Stimulated activated CD8-positive, alpha-beta memory T cell treated with anti-CD3 and anti-CD28 coated beads, Interleukin-4, amount 100 ng/mL, for 1 hour (primary cell): ENCODE measurements at places on chromosomes 5 and 9.

- no peak for DNase-seq
Observed at GRCh38 chr9:14445946-14446345, 132.0 kb upstream of the NFIB start.

- no peak for DNase-seq
Observed at GRCh38 chr5:82164977-82165713, 113.0 kb downstream of the RPS23 start.

- no peak for DNase-seq
Observed at GRCh38 chr5:25009063-25009462, 364.3 kb upstream of the CDH10 start.

DNA sequence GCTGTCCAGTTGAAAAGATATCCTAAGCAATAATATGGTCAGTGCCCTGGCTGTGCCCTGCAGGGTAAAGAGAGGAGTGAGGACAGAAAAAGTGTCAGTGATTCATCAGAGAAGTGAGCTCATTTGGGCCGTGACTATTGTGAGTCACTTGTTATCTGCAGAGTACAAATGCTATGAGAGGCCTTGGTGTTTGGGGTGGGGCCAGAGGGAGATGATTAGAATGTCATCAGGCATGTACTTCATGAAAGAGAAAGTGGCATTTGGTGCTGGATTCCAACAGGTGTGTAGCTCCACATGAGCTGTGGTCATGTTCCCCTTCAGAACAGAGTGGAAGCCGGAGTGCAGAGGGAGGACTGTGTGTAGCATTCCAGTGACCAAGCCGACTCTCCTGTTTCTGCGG lies 174.1 kb downstream of the KDM4C start:
- DNase-seq: no peak

DNA sequence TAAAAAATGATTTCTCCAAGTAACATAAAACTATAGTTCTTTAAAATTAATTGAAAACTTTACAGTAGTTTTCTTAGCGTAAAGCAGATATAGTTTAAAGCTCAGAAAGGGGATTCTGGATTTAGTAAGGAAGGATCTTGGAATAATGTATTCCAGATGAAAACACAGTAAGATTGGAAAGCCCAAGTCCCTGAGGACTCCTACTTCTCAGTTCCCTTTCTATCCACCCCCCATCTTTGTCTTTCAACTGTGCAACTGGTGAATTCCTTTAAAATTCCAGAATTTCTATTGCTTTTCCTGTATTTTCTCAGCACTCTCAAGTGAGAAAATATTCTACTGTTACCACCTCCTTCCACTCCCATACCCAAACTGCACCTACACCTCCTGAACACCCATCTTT lies 184.5 kb upstream of the FBN2 start:
- no peak for DNase-seq

- no peak for DNase-seq
Observed at GRCh38 chr9:134066526-134066912, 1.3 kb downstream of the BRD3 start.

- no peak for DNase-seq
Observed at GRCh38 chr5:127685662-127686061, 17.5 kb upstream of the CCDC192 start.

DNA sequence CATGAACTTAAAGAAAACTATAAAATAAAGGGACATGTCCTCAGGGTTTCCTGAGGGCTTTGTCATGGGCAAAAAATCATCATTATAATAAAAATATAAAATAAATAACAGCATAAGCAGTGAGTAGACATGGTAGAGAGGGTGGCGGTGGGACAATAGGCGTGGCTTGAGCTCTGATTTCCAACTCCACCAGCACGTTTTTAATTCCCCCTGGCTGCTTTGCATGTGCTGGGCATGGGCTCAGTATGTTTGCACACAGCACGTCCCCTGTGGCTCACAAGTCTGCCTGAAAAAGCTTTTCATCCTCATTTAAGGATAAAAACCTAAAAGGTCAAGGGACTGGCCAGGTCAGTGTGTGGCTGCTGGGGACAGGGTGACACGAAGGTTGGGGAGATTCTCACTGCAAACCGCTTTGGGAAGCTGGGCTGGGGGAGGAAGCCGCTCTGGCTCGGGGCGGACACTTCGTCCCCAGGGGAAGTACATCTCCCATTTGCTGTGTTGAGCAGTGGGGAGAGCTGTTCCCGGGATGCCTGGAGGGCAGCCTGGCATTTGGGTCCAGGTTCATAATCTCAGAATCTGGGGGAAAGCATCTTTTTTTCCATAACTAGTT lies 32.6 kb downstream of the NKX2-5 start:
- no peak for DNase-seq

- DNase-seq: no peak
Observed at GRCh38 chr5:55372130-55372925, 64.5 kb downstream of the MTREX start.

DNA sequence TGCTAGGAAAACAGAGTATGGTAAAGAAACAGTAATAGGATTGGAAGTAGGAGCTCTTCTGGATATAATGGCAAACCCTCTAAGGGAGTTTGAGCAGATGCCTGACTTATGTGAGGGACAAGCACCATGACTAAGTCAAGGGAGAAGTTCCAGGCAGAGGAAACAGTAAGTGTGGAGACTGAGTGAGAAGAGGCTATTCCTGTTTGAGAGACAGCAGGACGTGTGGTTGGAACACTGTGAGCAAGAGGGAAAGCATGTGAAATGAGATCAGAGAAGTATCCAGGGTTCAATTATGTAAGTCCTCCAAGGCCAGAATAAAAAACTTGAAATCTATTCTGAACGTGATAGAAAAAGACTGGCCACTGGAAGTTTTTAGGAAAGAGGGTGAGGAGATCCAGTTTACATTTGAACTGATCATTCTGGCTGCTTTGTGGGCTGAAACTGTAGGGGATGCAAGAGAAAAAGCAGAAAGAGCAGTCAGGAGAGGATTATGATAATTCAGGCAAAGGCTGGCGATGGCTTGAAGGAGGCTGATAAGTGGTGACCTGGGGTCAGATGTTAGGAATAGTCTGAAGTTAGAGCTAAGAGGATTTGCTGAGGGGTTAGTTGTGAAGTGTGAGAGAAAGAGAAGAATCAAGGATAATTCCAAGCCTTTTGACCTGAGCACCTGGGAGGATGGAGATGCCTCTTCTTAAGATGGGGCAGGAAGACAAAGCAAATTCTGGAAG lies 19.2 kb downstream of the DMAC1 start:
- no peak for DNase-seq

GRCh38 chr9:104247899-104248460 lies 153.9 kb downstream of the SMC2 start:
- DNase-seq: no peak

DNA sequence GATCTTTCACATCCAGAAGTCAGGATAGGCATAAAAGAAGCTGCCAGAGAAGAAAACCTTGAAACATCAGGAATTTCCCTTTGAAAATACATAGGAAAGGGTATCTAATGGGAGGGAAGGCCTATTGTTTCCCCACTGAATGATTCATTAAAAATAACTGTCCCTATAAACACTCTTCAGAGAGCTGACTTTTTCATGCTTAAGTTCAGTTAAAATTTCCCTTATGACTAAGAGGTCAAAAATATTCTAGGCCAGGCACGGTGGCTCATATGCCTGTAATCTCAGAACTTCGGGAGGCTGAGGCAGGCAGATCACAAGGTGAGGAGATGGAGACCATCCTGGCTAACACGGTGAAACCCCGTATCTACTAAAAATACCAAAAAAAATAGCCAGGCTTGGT lies 499.5 kb downstream of the ENC1 start:
- DNase-seq: no peak

- no peak for DNase-seq
Observed at GRCh38 chr9:14148501-14149103, 165.3 kb downstream of the NFIB start.

- DNase-seq: no peak
Observed at GRCh38 chr9:136829981-136830885, 12.0 kb upstream of the AJM1 start.

DNA sequence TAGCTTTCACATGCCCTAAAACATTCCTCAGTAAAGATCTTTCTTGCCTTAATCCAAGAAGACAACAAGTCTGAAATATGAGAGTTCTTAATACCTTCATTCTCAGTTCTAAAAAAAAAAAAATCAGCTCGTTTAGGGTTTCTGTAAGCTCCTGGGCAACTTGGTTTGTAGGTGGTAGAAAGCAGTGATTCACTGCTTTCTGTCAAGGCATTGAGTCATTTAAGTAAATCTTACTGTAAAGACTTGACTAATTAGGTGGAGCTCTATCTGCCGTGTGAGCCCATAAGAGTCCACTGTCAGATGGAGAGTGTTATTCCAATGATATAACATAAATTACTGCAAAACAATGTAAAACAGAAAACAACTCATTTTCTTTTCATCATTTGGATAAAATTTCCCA lies 56.1 kb upstream of the MAST4 start:
- no peak for DNase-seq

DNA sequence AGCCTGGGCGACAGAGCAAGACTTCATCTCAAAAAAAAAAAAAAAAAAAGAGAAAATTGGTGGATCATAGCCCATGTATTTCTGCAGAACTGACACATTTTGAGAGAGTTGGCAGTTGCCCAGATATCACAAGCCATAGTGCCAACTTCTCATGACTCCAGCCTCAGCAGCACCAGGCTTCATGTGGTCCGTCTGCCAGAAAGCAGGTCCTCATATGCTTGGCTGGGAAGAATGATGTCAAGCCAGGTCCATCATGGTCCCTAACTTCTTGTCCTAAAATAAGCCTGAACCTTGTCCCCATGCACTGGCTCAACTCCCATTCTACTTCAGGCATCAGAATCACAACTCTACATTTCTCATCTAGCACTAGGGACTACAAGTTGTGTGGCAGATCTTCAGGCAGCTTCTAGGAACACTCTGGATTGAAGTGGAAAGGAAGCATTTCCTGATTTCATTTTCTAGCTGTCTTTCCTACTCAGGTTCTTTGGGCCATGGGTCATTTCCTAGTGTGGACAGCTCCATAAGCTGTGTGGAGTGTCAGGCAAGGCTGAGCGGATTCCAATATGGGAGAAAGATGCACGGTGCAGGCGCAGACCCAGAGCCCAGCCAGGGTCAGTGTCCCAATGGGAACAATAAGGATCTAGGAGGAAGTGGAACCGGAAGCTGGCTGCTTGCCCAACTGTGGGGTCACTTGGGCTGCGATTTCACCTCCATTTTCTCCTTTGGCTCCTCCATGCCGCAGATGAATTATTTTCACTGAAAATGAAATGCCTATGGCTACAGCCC lies 90.1 kb downstream of the LMNB1 start:
- DNase-seq: no peak

GRCh38 chr5:54895816-54896341 lies 89.5 kb downstream of the ESM1 start:
- DNase-seq: no peak

DNA sequence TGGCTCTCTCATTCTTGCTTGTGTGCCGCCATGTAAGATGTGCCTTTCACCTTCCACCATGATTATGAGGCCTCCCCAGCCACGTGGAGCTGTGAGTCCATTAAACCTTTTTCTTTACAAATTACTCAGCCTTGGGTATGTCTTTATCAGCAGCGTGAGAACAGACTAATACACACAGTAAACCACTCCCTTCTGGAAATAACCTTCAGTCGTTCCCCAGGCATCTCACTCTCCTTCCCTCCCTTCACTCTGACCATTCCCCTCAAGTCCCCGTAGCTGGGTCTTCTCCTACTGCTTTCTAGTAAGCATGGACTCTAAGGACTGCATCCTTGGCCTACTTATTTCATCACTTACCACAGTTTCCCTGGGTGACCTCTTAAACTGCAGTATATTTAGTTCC lies 493.9 kb downstream of the CCDC171 start:
- no peak for DNase-seq

DNA sequence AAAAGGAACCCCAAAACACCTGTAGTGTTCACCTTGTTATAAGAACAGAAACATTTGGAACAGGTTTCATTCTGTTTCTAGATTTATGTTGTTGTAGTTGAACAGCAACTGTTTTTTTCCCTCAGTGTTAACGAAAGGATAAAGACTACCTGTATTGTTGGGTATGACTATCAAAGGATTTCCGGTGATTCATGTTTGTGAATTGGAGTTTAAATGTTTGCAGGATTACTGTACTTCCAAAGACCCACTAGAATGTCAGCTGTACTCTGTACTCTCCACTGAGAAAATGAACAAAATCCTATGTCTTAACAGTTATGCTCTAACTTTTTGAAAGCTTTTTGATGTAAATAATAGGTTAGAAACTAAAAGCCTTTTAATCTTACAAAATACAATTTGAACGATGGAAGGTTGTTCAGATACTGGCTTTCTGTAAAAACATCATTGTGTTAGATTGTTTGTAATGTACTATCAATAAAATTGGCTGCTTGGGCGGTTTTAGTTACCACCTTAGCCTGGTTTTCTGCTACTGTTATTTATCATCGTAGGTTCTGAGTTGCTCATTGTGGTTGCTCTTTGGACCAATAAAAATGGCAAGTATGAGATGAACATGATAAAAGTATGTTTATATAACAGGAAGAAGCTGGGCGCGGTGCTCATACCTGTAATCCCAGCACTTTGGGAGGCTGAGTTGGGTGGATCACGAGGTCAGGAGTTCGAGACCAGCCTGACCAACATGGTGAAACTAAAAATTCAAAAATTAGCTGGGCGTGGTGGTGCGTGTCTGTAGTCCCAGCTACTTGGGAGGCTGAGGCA lies 44.1 kb downstream of the DCP2 start:
- DNase-seq: no peak

- no peak for DNase-seq
Observed at GRCh38 chr5:150054569-150054968, 31.8 kb downstream of the CSF1R start.

GRCh38 chr9:92095236-92095635 lies 20.0 kb downstream of the SPTLC1 start:
- DNase-seq: no peak

GRCh38 chr5:102718819-102719218 lies 36.3 kb upstream of the PAM start:
- no peak for DNase-seq

GRCh38 chr5:103866169-103866568 lies 303.6 kb upstream of the NUDT12 start:
- DNase-seq: no peak

DNA sequence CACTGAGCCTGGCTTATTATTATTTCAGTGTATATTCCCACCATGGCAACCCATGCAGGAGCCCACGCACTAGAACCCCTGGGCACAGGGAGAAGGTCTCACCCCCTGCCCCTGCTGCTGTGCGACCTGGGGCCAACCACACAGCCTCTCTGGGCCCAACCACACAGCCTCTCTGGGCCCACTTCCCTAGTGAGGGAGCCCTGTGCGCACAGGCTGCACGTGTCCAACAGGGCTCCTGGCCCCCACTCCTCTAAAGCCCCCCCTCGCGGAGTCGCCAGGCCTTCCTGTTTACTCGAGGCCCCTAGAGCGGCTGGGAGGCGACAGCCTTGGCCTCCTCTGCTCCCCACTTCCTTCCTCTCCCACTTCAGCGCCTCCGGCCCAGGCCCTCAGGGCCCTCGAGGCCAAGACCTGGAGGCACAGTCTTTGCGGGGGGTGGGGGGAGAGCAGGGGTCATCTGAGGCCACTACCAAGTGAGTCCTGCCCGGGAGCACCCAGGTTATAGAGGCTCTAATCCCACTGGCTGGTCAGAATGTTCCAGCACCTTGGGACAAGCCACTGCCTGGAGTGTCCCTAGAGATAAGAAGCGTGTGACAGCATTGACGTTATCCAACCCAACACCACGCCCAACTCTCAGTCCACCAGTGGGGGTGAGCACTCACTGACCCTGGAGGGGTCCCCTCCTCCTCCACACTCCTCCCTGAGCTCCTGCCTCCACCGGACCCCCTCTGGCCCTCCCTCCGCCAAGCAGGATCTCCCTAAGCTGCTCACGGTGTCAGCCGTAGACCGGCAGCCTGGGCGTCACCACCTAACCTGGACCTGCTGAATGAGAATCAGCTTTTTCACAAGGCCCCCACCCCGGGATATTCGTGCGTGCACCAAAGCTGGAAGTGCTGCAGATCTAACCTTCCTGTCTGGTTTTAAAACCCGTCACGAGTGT lies 7.9 kb upstream of the ENG start:
- peak; percentile 24 for DNase-seq
